ENCODE measurements at places on chromosomes 3 and 15.

DNA sequence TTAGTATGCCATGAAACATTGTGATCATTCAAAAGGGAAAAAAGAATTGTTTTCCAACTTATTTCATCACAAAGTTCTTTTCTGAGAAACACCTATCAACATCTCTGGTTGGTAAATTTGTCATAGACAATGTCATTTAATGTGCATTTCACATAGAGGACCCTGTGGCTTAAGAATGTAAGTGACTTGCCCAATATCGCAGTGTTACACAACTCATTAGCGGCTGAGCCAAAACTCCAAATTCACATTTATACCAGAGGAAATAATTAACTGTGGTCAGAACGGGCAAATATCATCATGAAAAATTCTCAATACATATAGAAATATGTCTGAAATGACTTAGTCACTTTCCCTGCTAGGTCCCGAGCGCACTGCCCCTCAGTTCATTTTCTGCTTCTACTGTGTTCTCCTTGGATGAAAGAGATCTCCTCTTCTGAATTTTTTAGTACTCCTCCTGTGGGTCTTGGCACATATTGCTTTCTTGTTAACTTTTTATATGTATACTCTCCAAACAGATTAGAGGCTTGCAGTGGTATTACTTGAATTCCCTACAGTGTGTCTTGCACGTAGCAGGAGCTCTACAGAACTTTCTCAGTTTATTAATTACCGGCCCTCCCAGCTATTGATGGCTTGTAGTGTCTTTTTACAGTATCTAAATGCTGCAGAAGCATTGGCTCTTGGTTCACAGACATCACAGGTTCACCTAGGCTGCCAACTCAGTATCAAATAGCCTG lies 33.1 kb downstream of the PTX3 start:
- no peak for DNase-seq

- DNase-seq, result no peak
Measured at GRCh38 chr3:6779140-6779539, 81.8 kb upstream of the GRM7 start.

- no peak for DNase-seq
Measured at GRCh38 chr15:59190291-59190690, 16.4 kb upstream of the LDHAL6B start.

DNA sequence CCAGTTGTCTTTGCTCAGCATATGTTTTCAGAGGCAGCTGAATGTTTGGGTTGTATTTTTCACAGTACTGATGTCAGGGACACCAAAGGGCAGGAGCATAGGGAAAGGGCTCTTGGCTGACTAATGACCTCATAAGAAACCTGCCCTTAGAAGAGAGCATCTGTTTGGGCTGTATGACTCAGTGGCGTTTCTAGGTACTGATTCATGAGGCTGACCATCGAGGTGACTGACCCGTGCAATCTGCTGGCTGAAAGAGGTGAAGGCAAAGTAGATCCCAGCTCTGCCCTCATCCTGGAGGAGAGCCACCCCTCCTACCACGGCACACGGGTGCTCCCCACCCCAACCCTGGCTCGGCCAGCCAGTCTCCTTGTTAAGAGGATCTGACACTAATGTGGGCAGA lies 8.3 kb downstream of the LMCD1 start:
- DNase-seq, result no peak

GRCh38 chr3:149292666-149293065 lies 40.8 kb downstream of the TM4SF18 start:
- no peak for DNase-seq

DNA sequence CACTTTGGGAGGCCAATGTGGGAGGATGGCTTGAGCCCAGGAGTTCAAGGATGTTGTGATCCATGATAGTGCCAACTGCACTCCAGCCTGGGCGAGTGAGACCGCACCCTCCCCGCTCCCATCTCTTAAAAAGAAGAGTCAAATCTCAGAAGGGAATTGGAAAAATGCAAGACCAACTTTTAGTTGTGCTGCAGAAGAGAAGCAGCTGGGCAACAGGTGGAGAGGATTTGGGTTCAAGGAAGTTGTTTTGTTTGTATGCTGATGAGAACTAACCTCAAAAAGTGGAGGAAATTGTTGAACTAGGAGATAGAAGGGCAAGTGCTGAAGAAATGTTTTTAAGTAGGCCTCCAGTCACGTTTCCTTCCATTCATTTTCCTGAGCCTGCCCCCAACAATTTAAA lies 12.8 kb upstream of the PDCD7 start:
- no peak for DNase-seq

GRCh38 chr3:148005456-148005855 lies 596.3 kb downstream of the ZIC1 start:
- no peak for DNase-seq

DNA sequence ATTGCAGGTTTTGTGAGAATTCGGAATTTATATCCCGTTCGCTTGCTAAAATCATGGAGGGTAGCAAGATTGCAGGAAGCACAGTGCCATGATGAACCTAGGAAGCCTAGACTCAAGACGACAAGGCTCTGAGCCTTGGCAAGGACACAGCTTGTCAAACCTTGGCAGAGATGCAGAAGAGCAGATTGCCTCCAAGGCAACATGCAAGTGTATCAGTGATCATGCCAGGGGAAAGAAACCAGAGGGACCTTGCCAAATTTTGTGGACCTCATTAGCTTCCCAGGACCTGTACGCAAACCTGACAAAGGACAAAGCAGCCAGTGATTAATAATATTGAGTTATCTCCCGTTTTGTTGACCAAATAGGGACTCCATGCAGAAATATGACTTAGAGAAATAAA lies 159.7 kb downstream of the GOLIM4 start:
- DNase-seq, result no peak

GRCh38 chr3:193830791-193831191 lies 237.8 kb downstream of the OPA1 start:
- no peak for DNase-seq

GRCh38 chr3:30443756-30444673 lies 162.4 kb upstream of the TGFBR2 start:
- DNase-seq, result no peak

GRCh38 chr3:26591926-26592325 lies 30.6 kb upstream of the LRRC3B start:
- no peak for DNase-seq

- no peak for DNase-seq
Measured at GRCh38 chr3:112297714-112298113, 3.7 kb upstream of the SLC9C1 start.

DNA sequence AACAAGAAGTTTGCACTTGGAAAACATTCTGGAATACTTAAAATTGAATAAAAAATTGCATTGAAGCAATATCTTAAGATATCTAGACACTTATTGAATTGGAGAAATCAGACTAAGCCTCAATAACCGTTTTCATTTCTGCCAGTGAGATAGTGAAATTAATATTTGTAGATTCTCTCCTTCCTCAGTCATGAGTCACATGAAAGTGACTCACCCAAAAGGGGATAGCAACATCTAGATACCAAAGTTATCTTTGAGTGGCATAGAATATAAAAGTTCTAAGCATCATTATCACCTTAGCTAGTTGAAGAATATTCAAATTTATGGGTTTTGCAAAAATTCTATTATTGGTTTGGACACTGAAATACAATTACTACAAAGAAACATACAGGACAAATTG lies 614.8 kb upstream of the ZNF717 start:
- no peak for DNase-seq

DNA sequence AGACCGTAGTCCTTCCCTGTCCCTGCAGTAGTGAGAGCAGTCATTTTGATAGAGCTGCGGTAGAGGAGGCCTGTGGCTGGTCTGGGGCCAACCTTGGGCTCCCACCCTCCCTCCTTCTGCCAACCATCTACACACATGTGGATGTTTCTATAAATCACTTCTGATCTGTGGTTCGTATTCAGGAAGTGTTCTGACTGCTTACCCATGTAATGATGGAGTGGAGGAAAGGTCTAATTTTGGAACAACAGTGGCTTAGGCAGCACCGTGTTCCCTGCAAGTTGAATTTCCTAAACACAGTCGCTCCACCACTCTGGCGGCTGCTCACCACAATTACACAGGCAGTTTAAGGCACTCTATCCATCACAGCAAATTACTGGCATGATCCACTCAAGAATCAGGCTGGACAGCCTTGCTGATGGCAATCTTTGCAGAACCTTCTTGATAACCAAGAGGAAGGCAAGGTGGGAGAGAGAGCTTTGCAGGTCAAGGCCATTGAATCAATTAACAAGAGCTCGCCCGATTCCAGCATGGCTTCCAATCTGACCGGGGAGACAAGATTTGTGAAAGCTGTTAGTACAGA lies 104.7 kb upstream of the VEPH1 start:
- no peak for DNase-seq

DNA sequence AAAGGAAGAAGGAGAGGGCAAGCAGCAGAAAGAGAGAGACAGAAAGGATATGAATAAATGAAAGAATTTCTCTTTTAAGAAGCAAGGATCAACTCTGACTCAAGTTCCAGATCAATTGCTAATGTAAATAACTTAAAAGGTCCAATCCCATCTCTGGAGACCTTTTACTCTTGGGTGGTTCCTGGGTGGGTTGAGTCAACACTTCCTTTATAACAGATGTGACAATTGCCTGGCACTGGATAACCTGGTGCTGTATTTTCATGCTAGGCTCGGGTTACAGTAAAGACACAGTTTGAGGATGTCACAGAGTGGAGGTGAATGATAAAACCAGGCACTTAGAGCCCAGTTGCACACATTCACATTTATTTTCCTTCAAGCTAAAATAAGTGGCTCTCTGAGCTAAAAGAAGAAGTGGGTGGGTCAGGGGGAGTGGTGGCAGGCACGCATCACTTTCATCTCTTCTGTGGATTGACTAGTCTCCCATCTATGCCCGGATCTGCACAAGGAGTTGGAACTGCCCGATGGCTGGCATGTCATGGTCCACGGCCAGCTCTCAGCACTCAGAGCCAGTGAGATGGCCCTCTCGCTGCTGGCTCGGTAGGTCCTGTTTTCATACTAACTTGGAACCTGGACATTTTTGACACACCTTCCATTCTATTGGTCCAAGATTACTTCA lies 465.8 kb downstream of the FOXP1 start:
- no peak for DNase-seq

GRCh38 chr3:7205962-7206361 lies 345.0 kb downstream of the GRM7 start:
- no peak for DNase-seq

DNA sequence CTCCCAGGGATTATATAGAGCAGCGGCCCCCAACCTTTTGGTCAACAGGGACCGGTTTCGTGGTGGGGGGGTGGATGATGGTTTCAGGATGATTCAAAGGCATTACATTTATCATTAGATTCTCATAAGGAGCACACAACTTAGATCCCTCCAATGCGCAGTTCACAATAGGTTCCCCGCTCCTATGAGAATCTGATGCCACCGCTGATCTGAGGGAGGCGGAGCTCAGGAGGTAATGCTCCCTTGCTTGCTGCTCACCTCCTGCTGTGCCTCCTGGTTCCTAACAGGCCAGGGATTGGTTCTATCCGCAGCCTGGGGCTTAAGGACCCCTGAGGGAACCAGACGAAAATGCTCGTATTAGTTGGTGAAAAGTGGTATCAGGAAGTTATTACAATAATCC lies 1.3 kb upstream of the HACD2 start:
- no peak for DNase-seq

GRCh38 chr3:128784843-128785242 lies 58.9 kb downstream of the RAB7A start:
- no peak for DNase-seq

- DNase-seq, result no peak
Measured at GRCh38 chr15:88908697-88909621, 4.2 kb downstream of the MFGE8 start.

- DNase-seq, result peak; percentile 49
Measured at GRCh38 chr3:39146611-39147591, 6.5 kb downstream of the CSRNP1 start.

DNA sequence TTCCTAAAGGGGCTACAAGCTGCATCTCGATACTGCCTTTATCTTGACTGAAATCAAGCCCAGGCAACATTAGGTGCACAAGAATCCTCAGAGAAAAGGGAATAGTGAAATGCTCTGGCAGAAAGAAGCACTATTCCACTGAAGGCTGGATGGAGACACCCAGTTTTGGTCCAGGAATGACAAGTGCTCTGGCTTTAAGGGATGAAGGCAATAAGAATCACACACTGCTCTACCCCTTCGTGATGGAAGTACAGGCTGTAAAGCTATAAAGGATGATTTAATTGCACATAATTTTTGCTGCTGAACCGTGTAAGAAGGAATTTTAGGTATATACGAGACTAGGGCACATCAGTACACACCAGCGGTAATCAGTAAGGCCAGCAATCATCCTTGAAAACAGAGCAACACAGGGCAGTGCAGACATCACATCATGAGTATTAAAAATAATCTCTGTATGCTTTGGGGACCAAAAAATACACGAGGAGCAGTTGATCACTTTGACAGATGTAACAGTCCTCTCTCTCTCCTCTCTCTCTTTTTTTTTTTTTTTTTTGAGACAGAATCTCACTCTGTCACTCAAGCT lies 414.6 kb upstream of the TBL1XR1 start:
- DNase-seq, result no peak

GRCh38 chr3:28322464-28322863 lies 26.1 kb upstream of the ZCWPW2 start:
- no peak for DNase-seq

- no peak for DNase-seq
Measured at GRCh38 chr15:98853617-98854420, 153.8 kb downstream of the PGPEP1L start.

- no peak for DNase-seq
Measured at GRCh38 chr15:69035205-69035917, 20.9 kb downstream of the NOX5 start.

DNA sequence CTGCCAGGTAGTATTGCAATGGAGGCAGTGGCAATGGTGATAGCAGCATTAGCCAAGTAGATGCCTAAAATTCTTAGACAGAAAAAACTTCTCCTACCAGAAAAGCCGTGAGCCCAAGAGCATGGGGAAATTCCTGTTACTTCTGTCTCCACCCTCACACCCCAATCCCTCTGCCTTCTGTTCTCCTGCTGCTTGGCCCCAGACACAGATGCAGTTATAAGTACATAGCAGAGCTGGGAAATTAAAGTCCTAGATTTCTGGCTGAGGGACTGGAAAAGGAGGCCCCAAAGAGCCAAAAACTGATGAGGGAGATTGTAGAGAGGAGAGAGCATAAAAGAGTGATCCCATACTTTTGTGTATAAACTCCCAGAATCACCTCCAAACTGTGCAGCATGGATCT lies 166.9 kb downstream of the SMAD6 start:
- DNase-seq, result no peak

- DNase-seq, result no peak
Measured at GRCh38 chr3:143203848-143204247, 84.3 kb downstream of the CHST2 start.

DNA sequence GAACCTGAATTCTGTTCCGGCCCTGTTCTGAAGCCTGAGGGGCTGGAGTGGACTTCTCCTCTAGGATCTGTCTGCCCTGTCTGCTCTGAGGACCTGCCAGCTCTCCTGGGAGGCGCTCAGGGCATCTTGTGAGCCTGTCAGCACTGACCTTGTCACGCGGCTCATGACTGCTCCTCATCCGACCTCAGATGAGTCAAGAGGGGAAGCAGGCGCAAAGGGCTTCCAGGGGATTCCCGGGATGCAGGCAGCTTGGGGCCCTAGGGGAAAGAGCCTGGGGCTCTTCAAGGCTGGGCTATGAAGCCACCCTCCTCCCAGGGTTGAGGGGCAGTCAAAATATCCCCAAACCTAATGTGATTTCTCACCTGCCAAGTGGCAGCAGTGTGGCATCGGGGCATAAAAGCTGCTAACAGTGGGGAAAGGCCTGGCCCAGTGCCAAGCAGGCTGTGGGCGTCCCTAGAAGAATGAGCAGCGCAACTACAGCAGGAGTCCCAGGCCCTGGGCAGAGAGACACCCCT lies 27.6 kb upstream of the ANKDD1A start:
- DNase-seq, result peak; percentile 41

- no peak for DNase-seq
Measured at GRCh38 chr3:54094926-54095325, 27.4 kb upstream of the CACNA2D3 start.

Measured in GOT3 (cell line).